ENCODE measurements at places on chromosomes 6 and 20.
A peak's percentile ranks its signal among the peaks of the same experiment; 100 is the strongest.

DNA sequence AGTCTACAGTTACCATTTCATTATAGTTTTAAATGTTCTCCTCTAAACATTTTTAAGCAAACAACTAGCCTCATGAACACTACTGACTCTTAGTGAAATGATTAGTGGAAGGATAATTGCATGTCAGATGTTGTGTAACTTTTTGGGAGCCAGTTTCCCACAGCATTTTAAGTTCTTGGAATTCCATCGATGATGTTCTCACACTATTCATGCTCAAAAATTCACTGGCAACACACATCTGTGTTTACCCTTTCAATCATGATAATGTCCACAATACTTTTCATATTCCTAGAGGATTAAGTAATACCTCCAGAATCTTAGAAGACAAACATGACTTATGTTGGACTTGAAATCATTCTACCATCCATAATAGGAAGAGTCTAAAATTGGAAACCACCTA, 678.1 kb upstream of the ID4 start:
- no peak for DNase-seq

- DNase-seq = no peak
Observed at GRCh38 chr6:142728364-142728763, 216.6 kb downstream of the HIVEP2 start.

GRCh38 chr6:82057846-82058554, 189.5 kb downstream of the IBTK start:
- DNase-seq = peak; percentile 60

- DNase-seq = peak; percentile 73
Observed at GRCh38 chr6:33620856-33621710, at the start of gene ITPR3. Gene ITPR3, plus strand, starts transcription at chr6:33621322. Its CDS starts 281 bp downstream, at chr6:33621603.

DNA sequence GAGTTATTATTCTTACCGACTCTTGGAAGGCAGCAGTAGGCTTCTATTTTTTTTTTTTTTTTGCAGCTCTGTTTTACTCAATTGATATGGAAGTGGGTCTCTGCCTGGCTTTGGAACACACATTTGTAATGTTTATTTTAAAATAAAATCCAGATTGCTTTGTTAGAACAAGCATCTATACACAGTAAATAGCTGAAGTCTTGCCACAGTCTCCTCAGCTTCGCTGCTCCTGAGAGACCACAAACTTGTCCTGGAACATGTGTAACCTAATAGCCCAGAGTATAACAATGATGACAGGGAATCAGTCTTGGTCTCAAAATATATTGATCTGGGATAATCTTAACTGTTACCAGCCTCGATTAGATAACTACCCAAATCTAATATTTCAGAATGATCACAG, 299.8 kb upstream of the NOX3 start:
- DNase-seq = no peak

- DNase-seq = no peak
Observed at GRCh38 chr6:83113258-83113657, 45.8 kb downstream of the DOP1A start.

DNA sequence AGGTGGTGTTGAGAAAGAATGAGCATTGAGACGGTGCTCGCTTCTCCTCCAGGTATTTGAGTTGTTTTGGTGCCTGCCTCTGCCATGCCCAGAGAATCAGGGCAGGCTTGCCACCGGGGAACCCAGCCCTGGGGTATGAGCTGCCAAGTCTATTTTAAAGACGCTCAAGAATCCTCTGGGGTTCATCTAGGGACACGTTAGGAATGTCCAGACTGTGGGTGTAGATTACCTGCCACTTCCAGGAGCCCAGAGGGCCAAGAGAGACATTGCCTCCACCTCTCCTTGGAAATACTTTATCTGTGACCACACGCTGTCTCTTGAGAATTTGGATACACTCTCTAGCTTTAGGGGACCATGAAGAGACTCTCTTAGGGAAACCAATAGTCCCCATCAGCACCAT, 28.3 kb downstream of the SAYSD1 start:
- no peak for DNase-seq

- no peak for DNase-seq
Observed at GRCh38 chr20:20366551-20366875, 1.4 kb upstream of the INSM1 start.

GRCh38 chr20:5400164-5400762, 83.5 kb upstream of the PROKR2 start:
- peak; percentile 12 for DNase-seq

- DNase-seq = no peak
Observed at GRCh38 chr20:46545077-46545826, 5.2 kb downstream of the OCSTAMP start.

GRCh38 chr6:138115877-138116660, 8.8 kb upstream of the PERP start:
- DNase-seq = peak; percentile 83

DNA sequence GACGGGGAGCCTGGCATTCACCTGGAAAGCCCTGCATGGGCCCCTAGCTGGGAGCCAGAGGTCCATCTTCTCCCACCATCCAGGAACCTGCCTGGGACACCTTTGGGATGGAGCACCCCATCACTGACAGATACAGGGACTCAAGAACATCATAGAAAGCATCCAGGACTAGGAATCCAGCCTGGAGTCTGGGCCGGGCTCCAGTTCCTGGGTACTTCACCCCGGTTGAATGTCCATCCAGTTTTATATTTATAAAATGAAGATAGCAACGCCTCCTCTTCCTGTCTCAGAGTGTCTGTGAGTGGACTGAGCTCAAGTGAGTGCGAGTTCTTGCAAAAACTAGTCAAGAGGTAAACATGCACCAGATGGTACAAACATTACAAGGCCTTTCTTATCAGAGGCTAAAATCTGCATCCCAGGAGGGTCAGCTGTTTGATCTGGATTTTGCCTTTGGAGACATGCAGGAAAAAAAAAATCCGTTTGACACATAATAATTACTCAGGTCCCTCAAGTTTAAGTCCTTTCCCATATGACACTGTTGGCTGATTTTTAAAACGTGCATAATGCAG, 27.4 kb downstream of the ZC3H12D start:
- peak; percentile 22 for DNase-seq

GRCh38 chr6:37671061-37671460, 26.6 kb downstream of the MDGA1 start:
- DNase-seq = no peak

- no peak for DNase-seq
Observed at GRCh38 chr6:90759664-90760063, 172.8 kb upstream of the MAP3K7 start.

DNA sequence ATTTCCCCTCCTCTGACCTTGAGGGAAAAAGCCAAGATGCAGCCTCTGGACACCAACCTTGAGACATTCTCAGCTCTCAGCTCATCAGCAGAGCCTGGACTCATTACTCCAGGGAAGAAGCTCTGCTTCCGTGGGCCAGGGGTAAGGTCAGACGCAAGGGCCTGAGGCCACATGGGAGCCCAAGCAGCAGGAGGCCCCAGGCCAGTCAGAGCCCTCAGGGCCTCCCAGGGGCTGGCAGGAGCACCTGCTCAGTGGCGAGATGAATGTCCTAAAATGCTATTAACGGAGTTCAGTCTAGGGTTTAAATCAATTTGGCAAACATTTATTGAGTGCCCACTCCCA, 208.6 kb downstream of the ERMARD start:
- DNase-seq = no peak

- no peak for DNase-seq
Observed at GRCh38 chr6:125499535-125499934, 197.8 kb upstream of the HDDC2 start.

DNA sequence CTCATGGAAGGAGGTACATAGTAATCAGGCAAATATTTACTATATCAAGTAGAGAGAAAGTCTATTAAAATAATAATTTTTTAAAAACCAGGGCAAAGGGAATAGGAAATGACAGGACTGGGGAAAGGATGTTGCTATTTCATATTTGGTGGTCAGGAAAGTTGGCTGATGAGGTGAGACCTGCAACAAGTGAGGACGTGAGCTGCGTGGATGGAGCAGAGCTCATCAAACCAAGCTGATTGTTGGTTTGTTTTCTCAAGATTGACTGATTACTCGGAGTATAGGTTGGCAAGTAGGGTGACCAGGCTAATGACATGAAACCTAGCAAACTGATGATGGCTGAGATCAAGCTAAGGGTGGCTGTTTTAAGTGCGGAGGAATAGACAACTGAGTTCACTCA, 6.0 kb downstream of the GJA1 start:
- DNase-seq = no peak

GRCh38 chr6:167091026-167091804, 31.7 kb upstream of the CCR6 start:
- no peak for DNase-seq

- DNase-seq = peak; percentile 3
Observed at GRCh38 chr20:41783423-41784208, 165.4 kb upstream of the CHD6 start.

GRCh38 chr20:46365487-46366220, 40.8 kb downstream of the ELMO2 start:
- DNase-seq = no peak

DNA sequence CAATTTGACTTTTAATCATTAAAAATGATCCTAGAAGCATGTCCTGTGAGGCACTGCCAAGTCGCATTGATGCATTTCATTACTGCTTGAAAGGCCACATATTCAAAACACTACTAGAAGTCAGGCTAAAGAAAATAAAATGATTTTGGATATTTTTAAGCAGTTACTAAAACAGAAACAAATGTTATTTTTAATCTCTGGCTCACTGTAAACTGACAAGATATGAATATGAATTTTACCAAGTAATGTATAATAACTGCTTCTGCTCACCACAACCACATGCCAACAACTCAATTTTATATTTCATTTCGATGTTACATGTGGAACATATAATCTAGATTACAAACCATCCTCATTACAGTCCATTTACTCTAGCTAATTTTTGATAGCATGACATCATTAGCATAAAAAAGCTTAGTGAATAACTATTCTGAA, 90.6 kb downstream of the ATXN1 start:
- DNase-seq = no peak

- peak; percentile 37 for DNase-seq
Observed at GRCh38 chr20:25287631-25288290, 39.9 kb downstream of the PYGB start.

- no peak for DNase-seq
Observed at GRCh38 chr6:152261179-152261578, 376.0 kb downstream of the SYNE1 start.

DNA sequence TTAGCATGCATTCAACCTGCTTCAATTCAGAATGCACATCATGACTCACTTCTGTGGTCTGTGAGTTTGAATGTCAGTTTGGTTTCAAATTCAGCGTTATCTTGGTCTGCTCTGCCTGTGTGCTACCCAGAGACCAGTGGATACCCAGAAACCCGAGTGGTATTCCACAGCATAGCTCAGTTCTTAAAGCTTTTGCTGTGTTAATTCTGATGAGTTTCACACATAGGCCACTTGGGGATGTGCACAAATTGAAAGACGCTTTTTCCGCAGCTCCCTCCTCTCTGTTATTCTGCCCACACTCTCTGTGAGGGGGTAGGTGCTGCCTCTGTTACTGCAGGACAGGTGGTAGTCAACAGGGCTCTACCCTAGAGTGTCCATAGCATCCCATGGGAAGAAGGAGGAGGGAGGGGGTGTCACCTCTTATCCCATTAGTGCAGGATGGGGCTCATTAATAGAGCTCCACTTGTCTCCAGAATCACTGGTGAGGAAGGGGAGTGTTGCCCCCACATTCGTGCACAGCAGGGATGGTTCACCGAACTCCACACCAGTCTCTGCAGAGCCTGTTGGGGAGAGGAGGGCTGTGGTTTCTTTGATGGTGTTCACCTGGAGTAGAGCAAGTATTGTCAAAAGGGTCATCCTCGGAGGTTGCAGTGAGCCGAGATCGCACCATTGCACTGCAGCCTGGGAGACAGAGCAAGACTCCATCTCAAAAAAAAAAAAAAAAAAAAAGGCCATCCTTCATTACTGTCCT, 29.2 kb upstream of the SDCBP2 start:
- no peak for DNase-seq

GRCh38 chr6:54044059-54044458, 67.2 kb upstream of the MLIP start:
- no peak for DNase-seq

Measured in left lung (tissue), 14 donors.